ENCODE measurements at places on chromosomes 1 and 21.
A peak's percentile ranks its signal among the peaks of the same experiment; 100 is the strongest.

GRCh38 chr1:238252033-238252802, 361.5 kb upstream of the ZP4 start:
- DNase-seq = peak; percentile 59

- DNase-seq = no peak
These were observed 56.1 kb downstream of the KCNN3 start for GRCh38 chr1:154813846-154814505.

DNA sequence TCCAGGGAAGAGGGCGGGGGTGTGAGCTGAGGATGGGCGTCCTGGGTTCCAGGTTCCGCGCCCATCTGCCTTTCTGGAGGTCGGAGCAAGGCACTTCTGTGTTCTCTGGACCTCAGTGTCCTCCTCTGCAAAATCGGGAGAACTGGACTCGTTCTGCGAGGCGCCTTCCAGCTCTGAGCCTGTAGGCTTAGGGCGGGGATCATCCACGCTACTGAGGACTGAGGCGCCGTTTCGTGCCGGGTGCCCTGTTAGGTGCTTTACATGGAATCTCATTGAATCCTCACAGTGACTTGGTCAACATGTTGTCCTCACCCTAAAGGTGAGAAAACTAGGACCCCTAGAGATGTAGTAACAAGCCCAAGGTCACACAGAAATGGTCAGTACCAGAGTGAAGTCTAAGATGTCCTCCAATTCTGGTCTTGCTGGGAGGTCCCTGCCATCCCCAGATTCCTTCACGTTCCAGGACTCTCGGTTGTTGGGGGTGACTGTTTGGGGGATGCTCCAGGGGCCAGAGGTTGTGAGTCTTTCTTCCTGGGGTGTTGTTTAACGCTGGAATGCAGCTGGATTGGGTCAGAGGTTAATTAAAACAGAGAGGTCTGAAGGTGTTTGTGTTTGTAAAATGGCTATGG, 677 bp downstream of the PRKAA2 start:
- DNase-seq = no peak

- no peak for DNase-seq
These were observed 202.5 kb upstream of the LYPLAL1 start for GRCh38 chr1:218971156-218971555.

GRCh38 chr1:153610334-153610733, 2.6 kb downstream of the S100A16 start:
- peak; percentile 24 for DNase-seq

DNA sequence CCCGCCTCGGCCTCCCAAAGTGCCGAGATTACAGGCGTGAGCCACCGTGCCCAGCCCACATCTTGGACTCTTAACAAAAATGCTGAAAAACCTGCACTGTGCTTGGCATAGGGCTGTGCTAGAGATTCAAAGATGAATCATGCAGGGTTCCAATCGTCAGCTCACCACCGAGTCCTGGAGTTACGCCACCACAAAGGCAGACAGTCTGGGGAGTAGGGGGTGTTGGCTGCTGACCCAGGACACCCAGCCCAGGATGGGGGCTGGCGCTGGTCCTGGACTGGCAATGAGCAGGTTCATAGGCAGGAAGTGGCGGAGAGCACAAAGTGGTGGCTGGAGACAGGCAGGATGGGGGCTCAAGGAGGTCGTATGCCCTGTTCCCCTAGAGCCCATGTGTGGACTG, 16.0 kb downstream of the PSRC1 start:
- no peak for DNase-seq

DNA sequence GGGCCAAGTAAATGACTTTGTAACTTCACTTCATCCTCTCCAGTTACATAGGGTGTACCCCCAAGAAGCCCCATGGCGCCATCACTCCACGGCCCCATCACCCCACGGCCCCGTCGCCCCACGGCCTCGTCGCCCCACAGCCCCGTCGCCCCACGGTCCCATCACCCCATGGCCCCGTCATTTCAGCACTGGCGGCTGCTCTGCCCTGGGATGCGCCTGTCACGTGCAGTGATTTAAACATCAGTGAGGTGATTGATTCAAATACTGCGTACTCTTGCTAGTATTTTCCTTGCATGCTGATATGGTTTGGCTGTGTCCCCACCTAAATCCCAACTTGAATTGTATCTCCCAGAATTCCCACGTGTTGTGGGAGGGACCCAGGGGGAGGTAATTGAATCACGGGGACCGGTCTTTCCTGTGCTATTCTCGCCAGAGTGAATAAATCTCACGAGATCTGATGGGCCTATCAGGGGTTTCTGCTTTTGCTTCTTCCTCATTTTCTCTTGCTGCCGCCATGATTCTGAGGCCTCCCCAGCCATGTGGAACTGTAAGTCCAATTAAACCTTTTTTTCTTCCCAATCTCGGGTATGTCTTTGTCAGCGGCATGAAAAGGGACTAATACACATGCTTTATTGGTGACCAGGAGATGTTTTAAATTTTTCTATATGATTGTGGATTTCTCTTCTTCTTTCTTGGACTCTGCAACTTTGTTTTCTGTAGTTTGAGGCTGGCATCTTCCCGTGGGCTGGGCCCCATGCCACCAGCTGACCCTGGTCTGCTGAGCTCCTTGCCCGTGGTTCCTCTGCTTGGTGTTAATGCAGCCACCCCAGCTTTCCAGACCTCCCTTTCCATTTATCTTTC, 50.1 kb upstream of the PCBP3 start:
- DNase-seq = peak; percentile 4

GRCh38 chr1:92833840-92834239, 2.0 kb downstream of the RPL5 start:
- DNase-seq = no peak

GRCh38 chr21:15132781-15133180, 68.0 kb upstream of the NRIP1 start:
- no peak for DNase-seq

- DNase-seq = no peak
These were observed 169.2 kb downstream of the LMX1A start for GRCh38 chr1:165187031-165188009.

DNA sequence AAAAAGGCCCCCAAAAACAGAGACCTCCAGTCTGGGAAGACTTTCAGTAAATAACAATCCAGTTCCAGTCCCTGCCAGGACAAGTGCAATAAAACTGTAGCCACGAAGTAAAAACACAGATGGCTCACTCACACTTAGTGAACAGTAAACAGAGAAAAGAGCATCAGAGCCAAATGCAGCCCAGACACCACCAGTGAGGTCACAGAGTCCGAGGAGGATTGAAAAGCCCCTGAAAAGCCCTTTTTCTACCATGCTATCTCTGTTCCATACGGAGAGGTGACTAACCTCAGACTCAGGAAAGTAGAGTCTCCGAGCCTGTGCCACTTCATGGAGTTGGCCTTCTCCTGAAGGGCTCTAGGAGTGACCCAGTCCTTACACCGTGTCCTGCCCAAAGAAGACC, 84.5 kb downstream of the COLGALT2 start:
- no peak for DNase-seq

DNA sequence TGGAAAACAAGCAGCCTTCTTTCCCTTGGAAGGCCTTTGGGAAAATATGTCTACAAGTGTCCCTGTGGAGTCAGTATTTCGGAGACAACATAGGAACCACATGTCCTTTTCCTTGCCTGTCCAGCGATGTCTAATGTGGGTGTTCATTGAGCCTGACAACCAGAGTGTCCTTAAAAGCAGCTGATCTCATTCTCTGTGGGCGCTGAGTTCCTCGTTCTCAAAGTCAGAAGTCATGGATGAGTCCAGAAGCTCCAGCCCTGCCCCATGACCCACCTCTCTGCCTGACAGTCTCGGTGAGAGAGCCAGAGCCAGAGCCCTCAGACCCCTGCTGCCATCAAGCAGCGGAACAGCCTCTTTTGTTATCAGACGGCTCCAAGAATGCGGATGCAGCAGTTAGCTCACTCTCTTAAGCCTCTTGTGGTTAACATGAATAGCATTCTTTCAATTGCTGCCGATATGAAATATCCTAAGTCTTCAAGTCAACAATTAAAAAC, 329.2 kb downstream of the TGFB2 start:
- peak; percentile 36 for DNase-seq

GRCh38 chr1:192584866-192585265, 9.3 kb downstream of the RGS1 start:
- DNase-seq = no peak

DNA sequence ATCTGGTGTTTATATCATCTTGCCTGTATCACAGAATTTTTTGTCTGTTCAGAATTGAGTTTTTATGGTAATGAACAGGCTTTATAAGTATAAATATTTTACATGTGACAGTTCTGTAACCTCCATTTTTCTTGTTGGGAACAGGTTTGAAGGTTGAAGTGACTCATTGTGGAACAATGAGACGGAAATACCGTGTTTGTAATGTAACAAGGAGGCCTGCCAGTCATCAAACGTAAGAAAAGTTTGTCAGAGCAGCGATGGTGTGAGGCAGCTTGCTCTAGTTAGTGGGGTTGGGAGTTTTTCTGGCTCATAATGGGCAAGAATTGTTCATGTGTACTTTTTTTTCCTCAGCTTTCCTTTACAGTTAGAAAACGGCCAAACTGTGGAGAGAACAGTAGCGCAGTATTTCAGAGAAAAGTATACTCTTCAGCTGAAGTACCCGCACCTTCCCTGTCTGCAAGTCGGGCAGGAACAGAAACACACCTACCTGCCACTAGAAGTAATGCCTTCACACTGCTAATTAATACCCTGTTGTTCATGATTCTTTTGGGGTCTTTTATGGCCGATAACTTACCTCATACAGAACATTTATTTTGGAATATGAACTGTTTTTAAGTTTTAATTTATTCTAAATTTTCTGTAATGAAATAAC, 75.2 kb upstream of the TEKT2 start:
- no peak for DNase-seq

DNA sequence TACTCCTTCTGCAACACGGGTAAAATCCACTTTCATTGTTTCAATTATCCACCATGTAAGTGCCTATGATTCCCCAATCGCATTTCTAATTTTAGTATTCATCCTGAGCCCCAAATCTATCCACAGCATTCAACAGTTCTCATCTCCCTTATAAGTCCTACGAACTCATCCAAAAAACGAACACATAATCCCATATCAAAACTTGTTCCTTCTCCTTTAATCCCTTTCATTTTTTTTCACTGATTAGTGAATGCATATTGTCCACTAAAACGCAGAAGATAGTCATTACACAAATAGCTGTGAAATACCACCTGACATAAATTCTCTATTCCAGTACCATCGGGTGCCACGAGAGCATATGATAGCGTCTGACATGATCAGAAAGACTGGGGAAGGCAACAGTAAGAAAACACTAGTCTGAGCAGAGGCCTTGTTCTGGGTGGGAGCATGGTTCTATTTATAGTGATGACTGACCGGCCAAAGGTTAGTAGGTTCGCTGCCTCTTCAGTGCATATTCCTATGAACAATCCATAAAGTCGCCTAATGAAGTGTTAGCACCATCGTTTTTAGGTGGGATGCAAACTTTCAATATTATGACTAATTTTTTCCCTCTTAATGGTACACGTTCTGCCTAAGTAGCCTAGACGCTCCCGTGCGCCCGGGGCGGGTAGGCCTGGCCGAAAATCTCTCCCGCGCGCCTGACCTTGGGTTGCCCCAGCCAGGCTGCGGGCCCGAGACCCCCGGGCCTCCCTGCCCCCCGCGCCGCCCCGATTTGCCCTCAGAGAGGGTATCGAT, 648 bp downstream of the ATP5PF start:
- DNase-seq = peak; percentile 44

- no peak for DNase-seq
These were observed 94.1 kb downstream of the PCBP3 start for GRCh38 chr21:45737485-45738166.

DNA sequence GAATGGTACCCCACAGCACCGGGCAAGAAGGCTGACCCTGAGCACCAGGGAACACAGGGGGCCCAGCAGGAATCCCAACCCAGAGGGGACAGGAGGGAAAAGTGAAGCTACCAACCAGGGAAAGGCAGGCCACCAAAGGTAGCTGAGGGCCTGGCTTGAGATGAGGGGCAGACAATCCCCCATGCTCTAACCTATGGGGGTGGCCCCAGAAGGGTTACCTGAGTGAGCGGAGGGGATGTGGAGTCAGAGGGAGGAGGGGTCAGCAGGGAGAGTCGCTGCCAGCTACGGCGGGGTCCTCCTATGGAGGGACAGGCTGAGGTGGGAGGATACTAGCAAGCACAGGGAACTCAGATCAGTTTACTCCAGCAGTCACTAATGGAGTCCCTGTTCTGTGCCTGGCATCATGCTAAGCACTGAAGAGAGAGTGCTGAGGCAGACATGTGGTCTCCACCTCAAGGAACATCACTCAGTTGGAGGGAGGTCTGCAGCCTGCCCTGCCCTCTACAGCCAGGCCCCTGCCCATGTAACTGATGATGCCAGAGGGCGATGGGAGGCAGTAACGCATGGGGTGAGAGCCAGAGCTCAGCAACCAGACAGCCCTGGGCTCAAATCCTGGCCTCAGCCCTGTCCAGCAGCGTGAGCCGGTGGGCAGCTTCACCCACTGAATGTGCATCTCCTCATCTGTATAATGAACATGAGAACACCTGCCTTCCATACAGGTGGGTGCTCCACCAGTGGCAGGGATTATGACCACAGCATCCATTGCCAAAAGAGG, 21.3 kb downstream of the CYB5RL start:
- no peak for DNase-seq

- DNase-seq = no peak
These were observed 66.2 kb downstream of the HSF2BP start for GRCh38 chr21:43593078-43593477.

DNA sequence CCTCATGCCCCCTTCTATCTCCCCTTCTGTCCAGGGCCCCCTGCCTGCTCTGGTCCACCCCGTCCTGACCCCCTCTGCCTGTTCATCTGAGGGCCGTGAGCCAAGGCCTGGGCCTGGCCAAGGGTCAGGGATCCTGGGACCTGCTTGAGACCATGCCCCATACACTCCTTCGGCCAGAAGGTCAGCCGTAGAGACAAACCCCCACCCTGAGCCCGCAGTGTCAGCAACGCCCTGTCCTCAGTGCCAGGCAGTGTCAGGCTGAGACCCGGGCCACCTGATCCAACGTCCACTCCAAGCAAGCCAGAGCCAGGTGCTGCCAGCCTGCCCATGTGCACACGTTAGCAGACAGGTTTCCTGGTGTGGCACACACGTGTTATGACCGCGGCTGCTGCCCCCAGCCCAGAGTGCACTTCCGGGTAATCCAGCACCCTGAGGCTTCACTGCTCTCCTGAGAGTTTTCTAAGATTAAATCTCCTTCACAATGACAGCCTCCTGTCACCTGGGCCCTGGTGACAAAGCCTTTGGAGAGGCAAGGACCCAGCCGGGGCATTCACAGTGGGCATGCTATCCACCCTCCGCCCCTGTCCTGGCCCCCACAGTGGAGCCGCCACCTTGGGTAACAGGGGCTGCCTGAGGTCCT, 10.1 kb upstream of the SAMD11 start:
- no peak for DNase-seq

- no peak for DNase-seq
These were observed 41.8 kb downstream of the PHC2 start for GRCh38 chr1:33388805-33389771.
